ENCODE measurements at places on chromosomes 16 and 17. TPM values are rescaled to one million over a fixed set of nuclear protein-coding genes. Genes with fewer than 3 reads are reported as not detected.

GRCh38 chr17:16459855-16460550 lies 32.0 kb downstream of the LRRC75A start:
- H3K27me3 ChIP-seq = no peaks in the 10 kb centered on the region
- no peak for DNase-seq
- no peak overlapping the region for H3K4me3 ChIP-seq
- H3K4me1 ChIP-seq = no peaks in the 10 kb centered on the region
- H3K27ac ChIP-seq = no peak overlapping the region

GRCh38 chr17:5816491-5817070 lies 232.3 kb upstream of the NLRP1 start:
- DNase-seq = no peak
- no peaks in the 10 kb centered on the region for H3K36me3 ChIP-seq
- no peaks in the 10 kb centered on the region for H3K4me1 ChIP-seq
- no peak overlapping the region for H3K27ac ChIP-seq

- H3K4me3 ChIP-seq = no peak overlapping the region
- H3K27me3 ChIP-seq = no peaks in the 10 kb centered on the region
- H3K36me3 ChIP-seq = no peaks in the 10 kb centered on the region
- DNase-seq = no peak
These were observed 81.5 kb downstream of the AMFR start for GRCh38 chr16:56343661-56344517.

DNA sequence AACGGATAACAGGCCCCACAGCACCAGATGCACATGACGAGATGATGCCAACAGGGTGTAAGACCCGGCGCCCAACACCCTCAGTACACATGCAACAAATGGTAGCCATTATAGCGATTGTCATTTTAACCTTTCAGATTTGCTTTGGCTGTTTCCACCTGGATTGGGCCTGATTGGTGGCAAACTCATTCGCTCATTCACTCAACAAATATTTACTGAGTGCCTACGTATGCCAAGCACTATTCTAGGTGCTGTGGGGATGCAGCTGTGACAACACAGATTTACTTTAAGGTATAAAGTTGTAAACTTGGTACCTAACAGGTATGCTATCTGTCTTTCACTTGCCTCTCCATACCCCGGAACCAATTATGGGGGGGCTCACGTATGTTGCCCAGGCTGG lies 66.8 kb downstream of the SRCIN1 start:
- H3K4me1 ChIP-seq = no peaks in the 10 kb centered on the region
- DNase-seq = no peak
- no peak overlapping the region for H3K4me3 ChIP-seq
- H3K36me3 ChIP-seq = no peaks in the 10 kb centered on the region

- DNase-seq = no peak
- H3K4me3 ChIP-seq = no peak overlapping the region
- H3K27me3 ChIP-seq = no peaks in the 10 kb centered on the region
- H3K36me3 ChIP-seq = no peaks in the 10 kb centered on the region
- H3K27ac ChIP-seq = no peak overlapping the region
These were observed 10.6 kb upstream of the SEPHS2 start for GRCh38 chr16:30456302-30456701.

GRCh38 chr16:14036889-14037288 lies 34.2 kb upstream of the MRTFB start:
- H3K4me3 ChIP-seq = no peak overlapping the region
- H3K27me3 ChIP-seq = no peaks in the 10 kb centered on the region
- H3K27ac ChIP-seq = no peak overlapping the region
- DNase-seq = no peak
- no peaks in the 10 kb centered on the region for H3K4me1 ChIP-seq

DNA sequence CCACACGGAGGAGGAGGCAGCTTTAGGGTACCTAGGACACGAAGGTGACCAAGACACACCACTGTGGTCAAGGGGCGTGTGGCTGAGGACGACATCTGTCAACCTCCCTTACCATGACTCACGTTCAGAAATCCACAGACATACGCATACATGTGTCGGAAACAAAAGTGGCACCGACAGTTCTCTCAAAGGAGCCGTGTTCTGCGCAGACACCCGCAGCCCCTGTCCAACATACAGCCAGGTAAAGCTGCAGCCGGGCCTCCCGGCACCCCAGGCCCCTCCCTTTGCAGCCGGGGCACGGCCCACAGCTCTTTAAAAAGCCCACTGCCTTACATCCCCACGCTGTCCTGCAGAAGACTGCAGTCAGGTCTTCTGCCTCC lies 40.5 kb upstream of the KLHDC4 start:
- no peak for DNase-seq
- H3K4me3 ChIP-seq = no peak overlapping the region
- no peaks in the 10 kb centered on the region for H3K4me1 ChIP-seq

DNA sequence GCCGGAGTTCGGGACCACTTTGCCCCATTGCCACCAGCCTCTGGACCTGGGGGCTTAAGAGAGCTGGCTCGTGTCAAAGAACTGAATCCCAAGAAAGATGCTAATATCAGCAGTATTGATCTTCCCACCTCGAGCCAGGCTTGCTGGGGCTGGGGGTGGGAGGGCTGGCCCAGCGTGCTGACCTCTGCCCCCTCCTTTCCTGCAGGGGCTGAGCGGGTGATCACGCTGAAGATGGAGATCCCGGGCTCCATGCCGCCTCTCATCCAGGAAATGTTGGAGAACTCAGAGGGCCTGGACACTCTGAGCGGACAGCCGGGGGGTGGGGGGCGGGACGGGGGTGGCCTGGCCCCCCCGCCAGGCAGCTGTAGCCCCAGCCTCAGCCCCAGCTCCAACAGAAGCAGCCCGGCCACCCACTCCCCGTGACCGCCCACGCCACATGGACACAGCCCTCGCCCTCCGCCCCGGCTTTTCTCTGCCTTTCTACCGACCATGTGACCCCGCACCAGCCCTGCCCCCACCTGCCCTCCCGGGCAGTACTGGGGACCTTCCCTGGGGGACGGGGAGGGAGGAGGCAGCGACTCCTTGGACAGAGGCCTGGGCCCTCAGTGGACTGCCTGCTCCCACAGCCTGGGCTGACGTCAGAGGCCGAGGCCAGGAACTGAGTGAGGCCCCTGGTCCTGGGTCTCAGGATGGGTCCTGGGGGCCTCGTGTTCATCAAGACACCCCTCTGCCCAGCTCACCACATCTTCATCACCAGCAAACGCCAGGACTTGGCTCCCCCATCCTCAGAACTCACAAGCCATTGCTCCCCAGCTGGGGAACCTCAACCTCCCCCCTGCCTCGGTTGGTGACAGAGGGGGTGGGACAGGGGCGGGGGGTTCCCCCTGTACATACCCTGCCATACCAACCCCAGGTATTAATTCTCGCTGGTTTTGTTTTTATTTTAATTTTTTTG lies 8.5 kb downstream of the GJD3 start:
- no peaks in the 10 kb centered on the region for H3K27me3 ChIP-seq
- H3K4me3 ChIP-seq = no peak overlapping the region
- peaks cover 3% of the 10 kb centered on the region for H3K4me1 ChIP-seq
- peak overlapping the region; percentile 68 for H3K27ac ChIP-seq
- peak; percentile 60 for DNase-seq

- no peaks in the 10 kb centered on the region for H3K27me3 ChIP-seq
- H3K27ac ChIP-seq = no peak overlapping the region
- H3K36me3 ChIP-seq = no peaks in the 10 kb centered on the region
- H3K4me3 ChIP-seq = no peak overlapping the region
- H3K4me1 ChIP-seq = no peaks in the 10 kb centered on the region
- no peak for DNase-seq
These were observed 5.7 kb downstream of the DUSP3 start for GRCh38 chr17:43772877-43773648.

DNA sequence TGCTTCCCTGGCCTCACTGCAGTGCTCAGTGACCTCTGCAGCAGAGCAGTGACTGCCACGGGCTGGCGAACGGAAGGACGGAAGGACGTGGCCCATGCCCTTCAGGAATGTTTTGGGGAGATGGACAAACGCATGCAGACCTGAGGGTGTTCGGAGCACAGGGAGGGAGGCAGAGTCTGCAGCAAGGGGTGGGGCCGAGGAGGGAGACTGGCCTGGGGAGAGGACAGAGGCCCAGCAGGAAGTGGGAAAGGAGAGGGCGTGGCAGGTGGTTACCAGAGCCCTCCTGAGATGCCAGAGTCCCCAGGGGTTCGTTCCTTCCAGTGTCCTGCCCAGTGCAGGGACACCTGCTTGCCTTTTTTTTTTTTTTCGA lies 21.9 kb downstream of the ADORA2B start:
- H3K4me1 ChIP-seq = no peaks in the 10 kb centered on the region
- H3K27ac ChIP-seq = no peak overlapping the region
- H3K4me3 ChIP-seq = no peak overlapping the region
- H3K36me3 ChIP-seq = no peaks in the 10 kb centered on the region
- H3K27me3 ChIP-seq = no peaks in the 10 kb centered on the region

- H3K27ac ChIP-seq = no peak overlapping the region
- no peak for DNase-seq
- no peaks in the 10 kb centered on the region for H3K4me1 ChIP-seq
These were observed 1.4 kb upstream of the CRYM start for GRCh38 chr16:21279501-21279900.

- no peaks in the 10 kb centered on the region for H3K36me3 ChIP-seq
- no peak for DNase-seq
- no peaks in the 10 kb centered on the region for H3K4me1 ChIP-seq
- H3K27me3 ChIP-seq = no peaks in the 10 kb centered on the region
- no peak overlapping the region for H3K4me3 ChIP-seq
These were observed 476.7 kb downstream of the SOX9 start for GRCh38 chr17:72597354-72598087.

GRCh38 chr17:47872651-47873161 lies 21.7 kb upstream of the SP6 start:
- H3K36me3 ChIP-seq = no peaks in the 10 kb centered on the region
- H3K27ac ChIP-seq = no peak overlapping the region
- H3K4me3 ChIP-seq = no peak overlapping the region
- H3K27me3 ChIP-seq = peaks cover 9% of the 10 kb centered on the region
- peaks cover 8% of the 10 kb centered on the region for H3K4me1 ChIP-seq

DNA sequence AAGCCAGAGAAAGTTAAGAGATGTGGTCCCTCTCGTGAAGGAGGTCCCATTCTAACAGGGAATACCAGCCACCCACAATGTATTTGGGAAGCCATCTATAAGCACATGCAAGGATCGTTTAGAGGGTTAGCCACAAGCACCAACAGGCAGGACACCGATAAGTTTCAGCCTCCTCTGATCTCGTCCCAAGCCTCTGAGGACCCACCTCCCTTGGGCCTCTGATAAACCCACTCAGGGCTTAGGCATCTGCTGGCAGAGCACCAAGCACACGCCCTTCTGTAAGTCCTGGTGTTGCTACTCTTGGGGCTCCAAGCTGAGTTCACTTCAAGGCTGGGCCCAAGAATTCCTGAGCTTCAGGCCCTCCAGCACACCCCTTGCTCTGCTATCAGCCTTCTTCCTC lies 5.4 kb upstream of the PNPO start:
- no peaks in the 10 kb centered on the region for H3K27me3 ChIP-seq
- no peak for DNase-seq
- no peaks in the 10 kb centered on the region for H3K4me1 ChIP-seq
- no peak overlapping the region for H3K4me3 ChIP-seq
- no peak overlapping the region for H3K27ac ChIP-seq

- no peak overlapping the region for H3K4me3 ChIP-seq
- H3K27me3 ChIP-seq = no peaks in the 10 kb centered on the region
- no peaks in the 10 kb centered on the region for H3K36me3 ChIP-seq
- no peaks in the 10 kb centered on the region for H3K4me1 ChIP-seq
- H3K27ac ChIP-seq = peak overlapping the region; percentile 37
- peak; percentile 49 for DNase-seq
These were observed 47.8 kb downstream of the BMERB1 start for GRCh38 chr16:15482068-15482747.

- no peaks in the 10 kb centered on the region for H3K36me3 ChIP-seq
- no peaks in the 10 kb centered on the region for H3K27me3 ChIP-seq
- H3K4me3 ChIP-seq = no peak overlapping the region
- no peaks in the 10 kb centered on the region for H3K4me1 ChIP-seq
- no peak for DNase-seq
These were observed 334 bp downstream of the GH1 start for GRCh38 chr17:63918305-63918704.

Gene NRN1L
- 2.1 TPM for total RNA-seq

Gene TERB1
- 0.83 TPM for total RNA-seq

Gene KCNAB3
- total RNA-seq = 19.5 TPM

Gene TP53TG3B
- not detected for total RNA-seq

Gene GAST
- not detected for total RNA-seq

Gene SCGB1C2
- not detected for total RNA-seq

Gene NOD2
- 1.5 TPM for total RNA-seq

Gene PRSS21
- not detected for total RNA-seq

Gene SLC16A13
- total RNA-seq = 0.51 TPM
